ENCODE measurements at places on chromosomes 3 and 15. TPM values are rescaled to one million over a fixed set of nuclear protein-coding genes. Genes with fewer than 3 reads are reported as not detected.

Gene SNX22
- total RNA-seq, result 6.4 TPM

Gene AVEN
- total RNA-seq, result 21.9 TPM

DNA sequence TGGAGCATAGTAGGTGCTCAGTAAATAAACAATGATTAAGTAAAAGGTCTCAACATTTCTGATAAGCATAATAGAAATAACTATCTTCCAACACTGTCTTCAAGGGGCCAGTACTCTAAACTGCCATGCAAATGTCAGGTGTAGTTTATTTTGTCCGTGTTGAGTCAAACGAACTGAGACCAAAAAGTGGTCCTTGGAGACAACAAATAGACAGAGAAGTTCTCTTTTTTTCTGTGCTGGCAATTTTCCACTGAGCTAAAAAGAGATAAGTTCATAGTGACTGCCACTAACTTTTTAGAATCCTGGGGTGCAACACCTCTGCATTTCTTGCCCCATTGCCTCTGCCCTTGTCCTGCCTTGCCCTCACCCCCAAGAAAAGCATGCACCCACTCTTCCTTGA is 14.7 kb upstream of the MBNL1 start:
- no peak for DNase-seq

- no peak for DNase-seq
These were observed 110.4 kb downstream of the EDEM1 start for GRCh38 chr3:5297895-5298294.

GRCh38 chr3:11400213-11400612 is 128.0 kb downstream of the ATG7 start:
- no peak for DNase-seq

Gene EPHA3
- 0.36 TPM for total RNA-seq

DNA sequence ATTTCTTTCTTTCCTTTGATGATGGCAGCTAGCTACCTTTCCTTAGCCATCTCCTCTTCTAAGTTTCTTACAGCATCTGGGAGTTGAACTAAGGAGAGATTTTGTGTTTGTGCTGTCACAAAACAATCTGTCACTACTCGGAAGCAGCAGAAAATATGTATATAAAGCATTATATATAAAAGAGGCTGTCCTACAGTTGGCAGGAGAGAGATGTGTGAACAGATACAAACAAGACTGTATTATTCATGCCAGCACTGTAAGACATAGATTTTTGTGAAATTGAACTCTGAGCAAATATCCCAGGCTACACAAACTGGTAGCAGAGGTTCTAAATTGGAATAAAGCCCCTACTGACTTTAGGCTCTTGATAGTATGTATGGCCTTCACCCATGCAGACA is 577.5 kb upstream of the NECTIN3 start:
- no peak for DNase-seq

DNA sequence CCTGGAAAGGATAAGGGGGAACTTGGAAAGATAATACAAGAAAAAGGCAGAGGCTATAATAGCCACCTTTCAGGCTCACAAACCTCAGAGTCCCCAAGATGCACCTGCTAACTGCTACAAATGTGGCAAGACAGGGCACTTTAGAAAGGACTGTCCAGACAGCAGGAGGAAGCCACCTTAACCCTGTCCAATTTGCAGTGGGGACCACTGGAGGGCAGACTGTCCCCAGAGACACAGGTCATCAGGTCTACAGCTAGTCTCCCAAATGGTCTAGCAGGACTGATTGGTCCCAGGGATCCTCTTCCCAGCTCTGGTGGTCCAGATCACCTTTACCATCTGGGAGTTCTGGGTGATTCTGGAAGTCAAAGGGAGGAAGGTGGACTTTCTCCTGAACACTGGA is 882.5 kb upstream of the GBE1 start:
- peak; percentile 50 for DNase-seq

Gene PIGB
- 18.7 TPM for total RNA-seq

Gene CACNA1D
- total RNA-seq, result 0.25 TPM

DNA sequence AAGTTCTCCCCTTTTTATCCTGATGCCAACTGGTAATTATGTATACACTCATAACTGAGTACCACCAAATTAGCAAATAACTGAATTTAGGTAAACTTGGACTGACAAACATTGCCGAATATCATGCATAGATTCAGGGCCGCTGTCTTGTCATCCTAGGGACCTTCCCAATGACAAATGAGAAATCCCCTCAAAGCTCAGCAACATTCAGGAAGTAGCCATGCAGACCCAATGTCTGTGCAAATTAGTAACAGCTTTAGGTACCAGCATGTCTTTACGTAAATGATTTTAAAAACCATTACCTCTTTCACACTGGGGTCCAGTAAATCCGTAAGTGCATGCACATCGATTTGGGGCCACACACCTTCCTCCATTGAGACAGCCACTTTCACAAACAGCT is 49.5 kb downstream of the FBN1 start:
- DNase-seq, result no peak

Gene KBTBD8
- total RNA-seq, result 5.6 TPM
